ENCODE measurements at places on chromosomes 2 and 18. TPM values are rescaled to one million over a fixed set of nuclear protein-coding genes. Genes with fewer than 3 reads are reported as not detected.

- DNase-seq: no peak
- no peaks in the 10 kb centered on the region for H3K27me3 ChIP-seq
- H3K27ac ChIP-seq: no peak overlapping the region
- H3K4me1 ChIP-seq: no peaks in the 10 kb centered on the region
- no peaks in the 10 kb centered on the region for H3K36me3 ChIP-seq
Measured at GRCh38 chr2:182228073-182228473, 198.8 kb downstream of the PDE1A start.

DNA sequence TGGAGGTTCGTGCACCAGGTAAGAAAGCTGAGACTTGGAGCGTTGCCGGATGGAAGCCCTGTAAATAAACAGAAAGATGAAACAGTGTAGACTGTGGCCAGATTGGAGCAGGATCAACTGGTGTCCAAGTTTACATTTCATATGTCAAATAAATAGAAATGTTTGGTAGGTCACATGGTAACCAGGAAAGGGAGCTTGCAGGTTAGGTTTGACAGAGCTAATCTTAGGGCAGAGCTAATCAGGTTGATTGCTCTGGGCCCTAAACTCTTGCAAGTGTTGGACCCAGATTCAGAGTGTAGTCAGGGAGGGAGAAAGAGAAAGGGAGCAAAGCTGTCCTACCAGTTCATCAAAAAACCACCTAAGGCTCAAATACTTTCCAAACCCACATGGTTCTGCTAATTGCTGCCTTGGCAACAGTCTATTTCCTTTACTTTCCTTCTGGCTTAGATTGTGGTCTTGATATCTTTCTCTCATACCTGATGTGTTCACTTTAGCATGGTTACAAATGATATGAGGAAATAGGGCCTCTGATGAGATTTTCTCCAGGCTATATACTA is 63.2 kb downstream of the G6PC2 start:
- no peak overlapping the region for H3K27ac ChIP-seq
- peaks cover 5% of the 10 kb centered on the region for H3K4me1 ChIP-seq
- H3K4me3 ChIP-seq: no peak overlapping the region
- H3K36me3 ChIP-seq: no peaks in the 10 kb centered on the region
- H3K27me3 ChIP-seq: no peaks in the 10 kb centered on the region

- H3K27ac ChIP-seq: no peak overlapping the region
- H3K4me3 ChIP-seq: no peak overlapping the region
- DNase-seq: no peak
- no peaks in the 10 kb centered on the region for H3K27me3 ChIP-seq
- no peaks in the 10 kb centered on the region for H3K4me1 ChIP-seq
Measured at GRCh38 chr18:45713239-45713638, 10.7 kb upstream of the SLC14A1 start.

Gene MCM6
- total RNA-seq: 9.9 TPM

DNA sequence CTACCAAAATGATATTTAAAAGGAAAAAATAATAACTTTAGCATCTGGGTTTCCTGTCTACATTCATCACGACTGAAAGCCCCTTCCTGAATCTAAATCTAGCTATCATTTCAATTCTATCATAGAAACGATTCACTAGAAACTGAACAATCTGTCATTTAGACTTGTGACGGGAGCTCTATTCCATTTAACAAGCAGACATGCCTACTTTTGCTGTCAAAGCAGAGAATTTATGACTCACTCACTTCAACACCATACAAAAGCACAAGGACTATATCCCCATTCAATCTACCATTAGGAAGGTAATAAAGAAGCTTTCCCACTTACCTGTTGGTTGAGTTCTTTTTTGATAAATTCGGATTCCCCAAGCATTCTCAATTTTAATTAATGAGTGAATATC is 1072.3 kb downstream of the LRP1B start:
- DNase-seq: no peak
- H3K4me1 ChIP-seq: no peaks in the 10 kb centered on the region
- no peak overlapping the region for H3K27ac ChIP-seq
- H3K27me3 ChIP-seq: no peaks in the 10 kb centered on the region
- no peak overlapping the region for H3K4me3 ChIP-seq

GRCh38 chr2:148461876-148462275 is 182.7 kb upstream of the EPC2 start:
- DNase-seq: no peak
- H3K4me1 ChIP-seq: no peaks in the 10 kb centered on the region
- H3K36me3 ChIP-seq: no peaks in the 10 kb centered on the region
- no peak overlapping the region for H3K27ac ChIP-seq
- H3K4me3 ChIP-seq: no peak overlapping the region
- no peaks in the 10 kb centered on the region for H3K27me3 ChIP-seq

Gene PLEK
- total RNA-seq: 6.1 TPM

DNA sequence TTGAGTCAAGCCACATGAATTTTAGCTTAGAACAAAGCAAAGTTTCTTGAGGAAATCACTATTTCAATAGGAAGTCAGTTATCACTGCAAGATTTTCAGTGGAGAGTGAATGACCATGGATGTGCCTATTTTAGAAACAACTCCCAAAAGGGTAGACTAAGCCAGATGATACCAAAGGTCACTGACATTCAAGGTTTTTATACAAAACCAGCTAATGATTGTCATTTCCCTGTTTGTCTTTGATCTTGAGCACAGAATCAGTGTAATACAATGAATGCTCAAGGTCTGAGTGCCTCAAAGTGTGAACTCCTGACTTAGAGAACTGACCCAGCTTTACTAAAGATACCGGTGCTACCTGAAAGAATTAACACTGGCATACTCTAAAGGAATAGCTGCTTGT is 60.5 kb downstream of the CDH2 start:
- no peaks in the 10 kb centered on the region for H3K36me3 ChIP-seq
- no peaks in the 10 kb centered on the region for H3K27me3 ChIP-seq
- no peak overlapping the region for H3K27ac ChIP-seq
- no peak for DNase-seq
- H3K4me1 ChIP-seq: peaks cover 6% of the 10 kb centered on the region

GRCh38 chr2:40270372-40270771 is 181.5 kb downstream of the SLC8A1 start:
- H3K36me3 ChIP-seq: no peaks in the 10 kb centered on the region
- H3K27me3 ChIP-seq: no peaks in the 10 kb centered on the region
- H3K4me3 ChIP-seq: no peak overlapping the region
- no peak for DNase-seq
- peaks cover 34% of the 10 kb centered on the region for H3K4me1 ChIP-seq
- no peak overlapping the region for H3K27ac ChIP-seq

DNA sequence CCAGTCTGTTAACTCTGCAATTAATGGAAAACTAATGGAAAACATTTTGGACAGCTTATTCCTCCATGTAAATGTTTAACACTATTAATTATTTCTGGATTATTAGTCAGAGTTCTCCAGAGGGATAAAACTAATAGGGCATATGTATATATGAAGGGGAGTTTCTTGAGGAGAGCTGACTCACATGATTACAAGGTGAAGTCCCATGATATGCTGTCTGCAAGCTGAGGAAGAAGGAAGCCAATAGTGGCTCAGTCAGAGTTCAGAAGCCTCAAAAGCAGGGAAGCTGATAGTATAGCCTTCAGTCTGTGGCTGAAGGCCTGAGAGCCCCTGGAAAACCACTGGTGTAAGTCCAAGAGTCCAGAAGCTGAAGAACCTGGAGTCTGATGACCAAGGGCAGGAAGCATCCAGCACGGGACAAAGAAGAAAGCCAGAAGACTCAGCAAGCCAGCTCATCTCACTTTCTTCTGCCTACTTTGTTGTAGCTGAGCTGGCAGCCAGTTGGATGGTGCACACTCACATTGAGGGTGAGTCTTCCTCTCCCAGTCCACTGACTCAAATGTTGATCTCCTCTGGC is 136.0 kb downstream of the PTH2R start:
- H3K4me3 ChIP-seq: no peak overlapping the region
- no peaks in the 10 kb centered on the region for H3K4me1 ChIP-seq
- no peaks in the 10 kb centered on the region for H3K36me3 ChIP-seq
- no peaks in the 10 kb centered on the region for H3K27me3 ChIP-seq
- no peak overlapping the region for H3K27ac ChIP-seq
